GM20000 (cell line): ENCODE measurements at places on chromosomes 12 and 14.
A peak's percentile ranks its signal among the peaks of the same experiment; 100 is the strongest.

GRCh38 chr12:74456431-74456830 is 81.2 kb upstream of the ATXN7L3B start:
- DNase-seq, result no peak

DNA sequence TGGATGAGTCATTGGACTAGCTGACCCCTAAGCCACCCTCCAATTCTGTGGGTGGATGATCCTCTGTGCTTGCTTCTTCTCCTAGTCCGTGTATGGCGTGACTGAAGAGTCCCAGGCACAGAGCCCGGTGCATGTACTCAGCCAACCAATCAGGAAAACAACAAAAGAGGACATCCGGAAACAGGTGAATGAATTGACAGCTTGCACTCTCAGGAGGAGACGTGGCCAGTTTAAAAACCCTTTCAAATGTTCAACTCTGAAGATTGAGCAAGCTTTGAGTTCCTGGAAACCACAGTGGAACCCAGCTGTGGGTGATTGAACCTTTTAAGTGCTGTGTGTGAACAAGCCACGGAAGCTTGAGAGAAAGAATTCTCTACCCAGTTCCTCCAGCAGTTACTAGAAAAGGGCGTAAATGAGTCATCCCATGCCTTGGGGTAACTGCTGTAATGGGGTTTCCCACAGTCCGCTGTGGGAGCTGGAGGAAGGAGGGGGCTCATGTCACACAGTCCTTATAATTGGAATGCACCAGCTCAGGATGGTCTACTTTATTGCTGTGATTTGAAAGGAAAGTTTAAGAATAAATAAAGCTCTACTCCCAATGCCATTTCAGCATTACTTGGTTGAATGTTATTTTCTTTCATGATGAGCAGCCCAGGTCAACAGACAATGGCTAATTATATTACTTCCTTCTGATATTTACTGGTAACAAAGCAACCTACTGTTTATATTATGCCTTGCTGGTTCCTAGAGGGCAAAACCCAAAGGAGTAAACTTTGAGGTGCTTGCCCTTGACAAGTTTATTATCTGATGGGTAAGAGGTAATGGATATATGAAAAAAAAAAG is 417.0 kb downstream of the DPF3 start:
- peak; percentile 78 for DNase-seq

- no peak for DNase-seq
Measured at GRCh38 chr14:75439989-75440388, 12.2 kb downstream of the JDP2 start.

GRCh38 chr14:51871846-51872245 is 11.4 kb downstream of the GNG2 start:
- no peak for DNase-seq

DNA sequence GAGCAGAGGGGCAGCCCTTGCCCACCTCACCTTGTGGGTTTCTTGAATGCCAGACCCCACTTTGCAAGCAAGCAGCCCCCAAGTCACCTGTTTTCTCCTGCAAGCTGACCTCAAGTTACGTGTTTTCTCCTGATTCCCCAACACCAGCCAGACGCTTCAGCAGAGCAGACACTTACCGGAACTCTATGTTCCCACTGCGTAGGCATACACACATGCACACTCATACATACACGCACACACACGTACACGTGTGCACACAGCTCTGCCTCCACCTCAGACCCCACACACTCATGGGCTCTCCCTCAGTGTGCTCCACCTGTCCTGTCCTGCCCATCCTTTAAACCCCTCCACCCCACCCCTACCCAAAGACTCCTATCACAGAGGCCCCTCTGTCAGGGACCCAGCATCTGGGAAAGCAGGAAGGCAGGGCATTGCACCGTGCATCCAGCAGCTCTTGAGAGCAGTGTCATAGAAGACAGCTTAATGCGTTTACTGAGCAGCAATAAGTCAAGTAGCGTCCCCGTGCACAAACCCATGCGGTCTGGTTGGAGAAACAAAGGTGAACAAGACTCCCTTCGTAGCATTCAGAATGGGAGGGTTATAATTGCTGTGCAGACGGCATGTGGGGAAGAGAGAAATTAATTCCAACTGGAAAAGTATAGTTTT is 44.4 kb downstream of the TMEM63C start:
- no peak for DNase-seq

GRCh38 chr12:121802485-121802842 is 1.3 kb upstream of the SETD1B start:
- no peak for DNase-seq

DNA sequence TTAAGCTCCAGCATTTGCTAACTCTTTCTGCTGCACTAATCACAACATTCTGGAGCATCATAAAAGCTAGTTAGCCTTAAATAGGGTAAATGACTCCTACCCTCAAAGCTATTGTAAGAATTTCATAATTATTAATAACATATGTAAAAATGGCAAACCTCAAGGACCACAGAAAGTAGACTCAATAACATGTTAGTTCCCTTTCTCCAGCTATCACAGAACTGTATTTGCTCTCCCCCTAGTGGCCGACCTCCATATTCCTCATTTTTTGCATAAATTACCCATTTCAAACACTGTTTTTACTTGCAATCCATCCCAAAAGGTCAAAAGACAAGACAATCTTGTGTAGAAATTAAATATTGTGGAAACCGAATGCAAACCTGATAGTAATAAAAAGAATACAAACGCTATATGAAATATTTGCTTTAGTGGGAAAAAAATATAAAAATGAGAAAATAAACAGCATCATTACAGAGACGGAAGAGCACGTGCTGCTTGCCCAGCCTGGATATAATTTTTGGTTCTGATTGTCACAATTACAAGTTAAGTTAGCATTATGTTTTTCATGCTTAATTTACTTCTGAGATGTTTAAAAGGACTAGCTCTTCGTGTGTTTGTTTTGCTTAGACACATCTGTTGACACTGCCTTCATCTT is 97.9 kb downstream of the RERGL start:
- peak; percentile 25 for DNase-seq

GRCh38 chr12:22573181-22573580 is 28.8 kb upstream of the C2CD5 start:
- no peak for DNase-seq

DNA sequence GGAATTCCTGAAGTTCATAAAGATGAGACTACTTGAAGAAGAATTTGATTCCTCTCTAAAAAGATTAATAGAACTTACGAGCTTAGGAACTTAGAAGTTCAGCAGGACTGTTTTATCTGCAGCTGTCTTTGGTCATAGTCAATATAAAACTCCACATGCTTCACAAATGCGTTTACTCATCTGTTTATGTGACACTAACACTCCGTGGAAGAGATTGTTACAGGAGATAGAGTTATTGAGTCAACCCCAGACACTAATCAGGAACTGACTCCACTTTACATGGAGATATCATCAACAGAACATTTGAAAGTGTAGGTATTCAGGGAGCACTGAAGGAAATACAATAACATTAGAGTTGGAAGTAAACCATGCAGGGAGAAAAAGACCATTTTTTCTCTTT is 92.8 kb downstream of the LRFN5 start:
- no peak for DNase-seq

DNA sequence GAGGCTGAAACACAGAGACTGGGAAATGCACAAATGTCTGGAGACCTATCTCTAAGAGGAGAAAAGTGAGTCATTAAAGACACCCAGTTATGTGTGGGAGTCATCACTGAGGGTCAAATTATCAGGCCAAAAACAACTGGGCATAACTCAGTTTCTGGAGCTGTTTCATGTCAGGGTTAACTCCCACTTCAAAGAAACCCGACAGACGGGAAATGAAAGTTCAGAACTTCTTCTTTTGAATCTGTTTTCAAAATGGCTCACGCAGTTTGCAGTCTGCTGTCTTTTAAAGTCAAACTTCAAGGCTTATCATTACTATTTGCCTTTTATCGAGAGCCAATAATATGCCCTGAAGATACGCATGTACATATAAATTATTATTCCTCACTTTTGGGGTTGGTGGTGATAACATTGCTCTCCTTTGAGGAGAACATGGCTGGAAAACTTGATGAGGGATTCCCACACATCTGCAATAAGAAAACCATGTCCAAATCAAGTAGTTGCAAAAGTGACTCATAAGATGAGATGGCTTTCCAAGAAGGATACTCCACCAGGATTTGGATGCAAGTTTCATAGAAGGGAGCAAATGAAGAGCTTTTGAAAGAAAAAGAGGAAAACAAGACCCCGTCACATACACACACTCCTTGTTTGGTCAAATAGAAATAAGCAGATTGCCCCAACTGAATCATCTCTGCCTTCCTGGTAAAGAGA is 341.4 kb downstream of the ADAMTS20 start:
- DNase-seq, result peak; percentile 71

- no peak for DNase-seq
Measured at GRCh38 chr12:59873136-59873535, 277.3 kb downstream of the SLC16A7 start.

DNA sequence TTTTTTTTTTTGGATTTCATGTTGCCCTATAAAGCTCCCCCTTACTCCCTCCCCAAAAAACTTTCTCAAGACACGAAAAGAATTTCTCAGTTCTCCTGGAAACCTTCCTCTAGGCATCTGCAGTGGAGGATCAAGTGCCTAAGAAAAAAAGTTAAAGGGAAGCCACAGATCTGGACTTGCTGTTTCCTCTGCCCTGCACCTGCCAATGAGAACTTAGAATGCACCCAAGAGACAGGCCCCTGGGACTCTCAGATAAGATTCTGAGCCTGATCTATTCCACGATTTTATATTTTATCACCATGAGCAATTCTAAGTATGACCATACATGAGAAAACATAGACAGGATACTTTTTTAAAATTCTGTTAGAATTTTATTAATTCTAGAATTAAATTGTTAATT is 728.9 kb downstream of the BCL11B start:
- DNase-seq, result no peak

DNA sequence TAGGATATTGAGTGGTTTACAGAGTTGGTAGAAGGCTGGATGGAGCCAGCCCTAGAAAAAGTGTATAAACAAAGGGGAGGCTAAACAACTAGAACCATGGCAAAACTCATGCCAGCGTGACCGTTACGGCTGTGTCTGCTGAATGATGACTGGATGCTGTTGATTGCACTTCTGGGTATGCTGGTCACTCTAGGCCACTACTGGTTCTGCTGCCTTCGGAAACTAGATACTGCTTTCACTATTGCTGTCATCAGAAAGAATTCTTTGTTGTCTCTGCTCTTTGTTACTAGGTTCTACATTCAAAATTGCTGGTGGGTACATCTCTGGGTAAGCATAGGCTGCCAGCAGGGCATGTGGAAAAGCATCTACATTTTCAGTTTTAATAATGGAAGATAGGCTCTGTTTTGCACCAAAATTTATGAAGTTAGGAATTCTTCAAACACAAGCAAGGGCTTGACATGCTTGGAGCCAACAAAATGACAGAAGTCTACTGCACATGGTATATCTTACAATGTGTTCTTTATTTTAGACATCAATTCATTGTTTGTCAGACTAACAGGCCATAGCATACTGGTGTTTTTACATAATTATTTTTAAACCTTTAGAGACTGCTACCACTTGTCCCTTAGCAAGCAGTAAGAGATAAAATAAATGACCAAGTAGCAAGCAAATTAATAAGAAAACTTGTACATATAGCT is 15.4 kb downstream of the MON2 start:
- no peak for DNase-seq

- peak; percentile 27 for DNase-seq
Measured at GRCh38 chr12:41932470-41932991, 212.1 kb downstream of the GXYLT1 start.

GRCh38 chr14:89013098-89013504 is 188.7 kb downstream of the TTC8 start:
- no peak for DNase-seq
